ENCODE measurements at places on chromosomes 3 and 15.

DNA sequence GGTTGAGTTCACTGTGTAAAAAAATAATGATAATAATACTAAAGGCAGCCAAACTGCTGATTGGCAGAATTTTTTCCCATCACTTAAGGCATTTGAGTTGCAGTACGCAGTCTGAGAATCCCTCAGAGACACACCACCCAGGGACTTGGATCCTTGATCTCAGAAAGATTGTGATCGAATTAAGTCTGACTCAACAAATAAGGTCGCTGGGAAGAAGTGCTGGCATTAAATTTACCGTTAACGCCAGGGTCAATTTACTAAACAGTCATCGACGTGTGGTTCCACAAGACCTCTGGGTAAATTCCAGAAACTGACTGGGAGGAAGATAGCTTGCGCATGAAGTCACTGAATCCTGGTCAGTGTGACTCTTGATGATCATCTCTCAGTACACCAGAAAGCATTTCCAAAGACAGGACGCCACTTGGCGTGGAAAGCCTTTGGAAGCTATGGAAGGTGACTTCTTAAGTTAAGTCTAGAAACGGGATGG is 48.3 kb upstream of the CGNL1 start:
- DNase-seq = no peak

DNA sequence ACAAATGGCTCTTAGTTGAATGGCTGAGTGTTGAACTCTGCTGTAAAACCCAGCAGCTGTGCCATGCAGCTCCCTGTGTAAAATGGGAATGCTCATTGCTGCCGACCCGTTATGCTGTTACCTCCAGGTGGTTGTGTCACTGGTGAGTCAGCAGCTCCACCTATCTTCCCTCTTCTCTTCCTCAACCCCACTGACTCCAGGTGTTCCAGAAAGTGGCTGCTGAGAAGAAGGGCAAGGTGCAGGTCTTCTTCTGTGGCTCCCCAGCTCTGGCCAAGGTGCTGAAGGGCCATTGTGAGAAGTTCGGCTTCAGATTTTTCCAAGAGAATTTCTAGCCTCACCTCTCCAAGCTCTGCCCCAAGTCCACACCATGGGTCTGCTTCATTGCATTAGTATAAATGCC is 41.9 kb downstream of the NOX5 start:
- DNase-seq = no peak

- DNase-seq = no peak
Observed at GRCh38 chr15:51134416-51135199, 39.9 kb upstream of the TNFAIP8L3 start.

DNA sequence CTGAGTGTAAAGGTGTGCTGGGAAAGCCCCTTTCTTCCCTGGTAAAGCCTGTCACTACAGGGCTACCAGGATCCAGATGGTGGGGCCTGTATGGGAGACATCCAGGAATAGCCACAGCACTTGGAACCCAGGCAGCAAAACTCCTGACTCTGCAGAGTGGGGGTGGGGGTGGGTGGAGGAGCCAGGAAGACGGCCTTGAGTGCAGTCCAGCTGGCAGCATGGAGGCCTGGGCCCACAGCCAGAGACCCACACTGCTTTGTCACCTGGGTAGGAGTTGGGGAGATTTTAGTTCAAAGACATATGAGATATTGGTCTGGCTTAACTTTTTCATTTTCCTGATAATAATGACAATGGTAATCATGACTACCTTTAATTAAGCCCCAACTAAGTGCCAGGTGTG is 116.7 kb upstream of the MRPS22 start:
- no peak for DNase-seq

GRCh38 chr3:45414823-45415222 is 26.4 kb downstream of the LARS2 start:
- no peak for DNase-seq

DNA sequence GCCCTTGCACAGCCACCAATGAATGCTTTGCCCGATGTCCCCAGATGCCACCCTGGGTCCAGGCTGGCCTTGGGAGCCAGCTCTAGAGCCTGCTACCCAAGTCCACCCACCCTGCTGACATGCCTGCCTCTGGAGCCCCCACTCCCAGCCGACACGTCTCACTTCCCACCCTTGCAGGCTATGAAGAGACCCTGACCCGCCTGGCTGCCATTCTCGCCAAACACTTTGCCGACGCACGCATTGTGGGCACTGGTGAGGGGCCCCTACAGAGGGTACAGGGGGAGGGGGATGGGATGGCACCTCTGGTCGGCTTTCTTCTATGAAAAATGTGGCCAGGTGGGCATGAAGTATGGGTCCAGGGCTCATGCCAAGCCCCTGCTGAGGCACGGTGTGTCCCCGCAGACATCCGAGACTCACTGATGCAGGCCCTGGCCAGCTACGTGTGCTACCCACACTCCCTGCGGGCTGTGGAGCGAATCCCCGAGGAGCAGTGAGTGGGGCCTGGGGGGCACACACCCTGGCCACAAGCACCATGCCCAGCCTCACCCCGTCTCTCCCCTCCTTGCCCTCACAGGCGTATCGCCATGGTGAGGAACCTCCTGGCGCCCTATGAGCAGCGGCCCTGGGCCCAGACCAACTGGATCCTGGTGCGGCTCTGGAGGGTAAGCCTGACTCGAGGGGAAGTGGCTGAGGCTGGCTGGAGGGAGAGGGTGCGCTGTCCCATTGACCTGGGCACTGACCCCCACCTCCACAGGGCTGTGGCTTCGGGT is 6.0 kb downstream of the AMIGO3 start:
- DNase-seq = no peak

- DNase-seq = no peak
Observed at GRCh38 chr3:90056281-90057032, 949.0 kb downstream of the EPHA3 start.

DNA sequence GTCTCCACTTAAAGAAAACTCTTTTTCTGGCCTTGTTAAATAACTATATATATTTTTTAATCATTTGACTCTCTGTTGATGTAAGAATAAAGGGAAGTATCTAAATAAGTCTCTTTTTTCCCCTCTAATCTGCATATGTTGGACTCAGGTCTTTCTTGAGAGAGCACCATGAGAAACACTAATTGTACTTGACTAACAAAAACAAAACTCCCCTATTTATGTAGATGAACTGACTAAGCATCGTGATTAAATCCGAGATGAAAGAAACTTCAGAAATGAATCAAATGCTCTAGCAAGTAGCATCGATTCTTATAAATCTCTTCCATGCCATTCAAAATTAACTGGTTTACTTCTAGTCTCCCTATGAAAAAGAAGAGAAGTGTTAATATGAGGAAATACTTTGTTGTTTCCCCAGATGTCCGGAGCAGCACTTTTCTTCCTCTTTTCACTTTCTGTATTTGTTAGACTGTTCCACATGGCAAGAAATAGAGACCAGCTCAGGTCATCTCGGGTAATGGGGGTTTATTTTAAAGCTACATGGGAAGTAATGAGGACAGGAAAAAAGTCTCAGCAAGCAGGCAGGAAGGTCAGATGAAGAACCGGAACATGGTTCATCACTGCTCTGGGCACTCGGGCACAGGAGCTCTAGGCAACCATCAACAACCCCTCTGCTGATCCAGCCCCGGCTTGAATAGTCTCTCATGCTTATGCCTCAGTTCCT is 288.3 kb downstream of the CNTN6 start:
- DNase-seq = no peak

GRCh38 chr15:58476525-58477162 is 44.9 kb downstream of the LIPC start:
- no peak for DNase-seq

DNA sequence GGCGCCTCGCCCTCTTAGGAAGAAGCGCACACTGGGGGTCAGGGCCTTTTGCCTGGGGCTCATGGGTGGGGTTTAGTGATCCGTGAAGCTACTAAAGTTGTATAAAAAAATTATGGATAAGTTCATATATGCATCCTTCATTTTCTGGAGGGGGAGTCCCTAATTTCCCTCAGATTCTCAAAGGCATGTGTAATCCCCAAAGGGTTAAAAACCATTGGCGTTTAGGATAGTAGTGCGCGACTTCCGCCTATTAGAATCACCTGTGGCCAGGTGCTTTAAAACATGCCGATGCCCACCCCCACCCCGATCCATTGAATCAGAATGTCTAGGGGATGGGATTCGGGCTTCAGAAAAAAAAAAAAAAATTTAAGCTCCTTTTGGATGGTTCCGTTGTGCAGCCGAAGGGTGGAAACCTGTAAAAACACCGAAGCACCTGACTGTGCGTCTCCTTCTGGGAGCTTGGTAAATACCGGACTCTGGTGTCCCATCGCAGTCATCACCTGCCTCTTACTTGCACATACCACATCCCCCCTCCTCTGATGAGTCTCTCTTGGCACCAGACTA is 570 bp downstream of the APH1B start:
- DNase-seq = peak; percentile 14

DNA sequence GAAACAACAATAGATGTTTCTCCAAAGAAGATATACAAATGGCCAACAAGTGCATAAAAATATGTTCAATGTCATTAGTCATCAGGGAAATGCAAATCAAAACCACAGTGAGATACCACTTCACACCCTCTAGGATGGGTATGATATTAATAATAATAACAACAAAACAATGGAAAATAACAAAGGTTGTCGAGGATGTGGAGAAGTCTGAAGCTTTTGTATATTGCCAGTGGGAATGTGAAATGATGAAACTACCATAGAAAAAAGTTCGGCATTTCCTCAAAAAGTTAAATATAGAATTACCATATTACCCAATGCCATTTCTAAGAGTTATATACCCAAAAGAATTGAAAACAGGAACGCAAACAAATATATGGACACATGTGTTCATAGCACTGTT is 10.8 kb downstream of the BHLHE40 start:
- no peak for DNase-seq

DNA sequence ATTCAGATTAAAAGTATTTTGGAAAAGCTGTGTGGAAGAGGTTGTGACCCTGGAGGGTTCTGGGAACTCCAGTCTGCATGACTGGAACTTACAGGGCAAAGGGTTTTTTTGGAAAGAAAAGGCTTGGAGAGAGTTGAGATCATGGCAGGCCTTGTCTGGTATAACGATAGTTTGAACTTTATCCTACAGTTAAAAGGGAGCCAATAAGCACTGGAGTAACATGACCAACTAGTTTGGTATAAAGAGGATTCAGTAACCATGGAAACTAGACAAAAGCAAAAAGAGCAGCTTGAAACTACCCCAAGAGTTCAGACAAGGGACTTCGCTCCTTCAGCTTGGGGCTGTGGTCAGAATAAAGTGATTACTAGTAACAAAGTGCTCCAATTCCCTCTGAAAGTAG is 151.2 kb upstream of the TMCO5A start:
- no peak for DNase-seq

- DNase-seq = no peak
Observed at GRCh38 chr15:99361545-99362185, 110.4 kb downstream of the LRRC28 start.

DNA sequence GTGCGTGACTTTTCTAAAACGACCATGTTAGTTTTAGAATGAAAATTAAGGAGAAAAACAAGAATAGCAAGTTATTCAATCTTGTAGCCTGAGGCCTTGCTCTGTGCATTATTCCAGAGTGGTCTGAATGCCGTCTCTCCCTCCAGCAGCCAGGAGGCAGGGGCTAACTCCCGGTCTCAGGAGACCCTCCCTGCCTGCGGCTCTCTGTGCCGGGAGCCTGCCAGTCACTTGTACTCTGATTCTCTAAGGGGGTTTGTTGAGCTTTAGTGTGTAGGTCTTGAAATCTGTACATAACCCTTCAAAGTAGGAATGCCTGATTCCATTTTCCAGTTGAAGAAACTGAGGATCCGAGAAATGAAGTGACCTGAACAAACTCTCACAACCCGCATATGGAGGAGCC is 97.3 kb downstream of the ARNT2 start:
- DNase-seq = no peak

DNA sequence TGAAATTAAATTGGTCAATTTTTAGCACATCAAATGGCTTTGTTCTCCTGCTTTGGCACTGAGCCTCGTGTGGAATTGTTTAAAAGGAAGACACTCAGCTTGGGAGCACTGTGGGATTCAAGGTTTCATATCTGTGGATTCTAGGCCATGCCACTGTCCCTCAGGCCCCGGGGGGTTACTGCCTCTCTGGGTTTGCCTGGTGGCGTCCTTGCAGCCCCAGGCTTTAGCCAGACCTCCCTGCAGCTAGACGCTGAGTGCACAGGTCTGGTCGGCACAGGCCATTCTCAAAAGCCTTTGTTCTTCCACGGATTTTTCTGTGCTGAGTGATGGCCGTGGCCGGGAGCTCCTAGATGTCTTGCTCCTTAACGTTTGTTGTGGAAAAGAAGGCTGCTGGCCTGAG is 76.2 kb downstream of the CACNA2D3 start:
- DNase-seq = no peak

DNA sequence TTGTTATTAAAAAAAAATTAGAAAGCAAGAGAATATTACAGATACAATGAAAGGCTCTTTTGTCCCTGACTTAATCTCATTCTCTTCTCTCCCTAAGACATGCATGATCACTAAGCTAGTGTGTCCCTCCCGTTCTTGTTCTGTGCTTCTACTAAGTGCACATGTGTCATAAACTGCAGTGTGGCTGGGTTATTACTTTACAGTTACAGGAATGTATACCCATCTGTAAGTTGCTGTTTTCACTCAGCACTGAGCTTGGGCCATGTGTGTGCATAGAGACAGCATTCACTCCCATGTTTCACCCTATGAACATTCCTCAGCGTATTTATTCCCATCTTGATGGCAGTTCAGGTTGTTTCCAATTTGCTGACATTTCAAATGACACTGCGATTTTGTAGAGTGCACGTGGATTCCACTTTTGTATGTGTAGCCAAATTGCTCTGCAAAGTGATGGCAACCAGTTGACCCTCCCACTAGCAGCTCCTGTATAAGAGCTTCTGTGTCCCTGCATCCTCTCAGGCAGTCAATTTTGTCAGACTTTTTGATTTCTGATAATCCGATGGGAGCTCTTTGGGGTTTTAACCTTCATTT is 145.8 kb upstream of the UBE2E1 start:
- DNase-seq = no peak

DNA sequence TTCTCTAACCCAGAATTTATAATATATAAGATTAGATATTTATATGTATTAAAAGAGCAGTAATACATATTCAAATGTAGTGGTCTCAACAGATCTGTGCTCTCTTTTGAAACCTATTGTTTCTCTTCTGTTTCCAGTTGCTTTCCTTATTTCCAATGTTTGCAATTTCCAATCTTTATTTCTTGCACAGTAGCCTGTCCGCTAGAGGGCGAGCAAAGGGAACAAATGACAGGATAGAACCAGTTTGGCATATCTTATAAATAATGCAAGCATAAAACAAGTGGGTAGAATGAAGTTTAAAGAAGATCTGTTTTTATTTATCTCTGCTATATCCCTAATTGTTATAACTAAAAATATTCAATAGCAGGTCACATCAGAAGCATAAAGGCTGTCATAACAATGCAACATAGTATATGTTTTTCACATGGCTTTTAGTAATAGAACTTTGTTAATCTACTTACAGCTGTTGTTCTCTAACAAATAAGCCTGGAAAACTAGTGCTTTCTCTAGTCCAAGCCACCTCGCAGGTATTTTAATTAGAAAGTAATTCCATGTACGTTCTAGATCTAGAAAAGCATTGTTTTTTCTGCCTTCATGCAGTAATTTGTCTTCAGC is 15.1 kb upstream of the TCAIM start:
- no peak for DNase-seq

DNA sequence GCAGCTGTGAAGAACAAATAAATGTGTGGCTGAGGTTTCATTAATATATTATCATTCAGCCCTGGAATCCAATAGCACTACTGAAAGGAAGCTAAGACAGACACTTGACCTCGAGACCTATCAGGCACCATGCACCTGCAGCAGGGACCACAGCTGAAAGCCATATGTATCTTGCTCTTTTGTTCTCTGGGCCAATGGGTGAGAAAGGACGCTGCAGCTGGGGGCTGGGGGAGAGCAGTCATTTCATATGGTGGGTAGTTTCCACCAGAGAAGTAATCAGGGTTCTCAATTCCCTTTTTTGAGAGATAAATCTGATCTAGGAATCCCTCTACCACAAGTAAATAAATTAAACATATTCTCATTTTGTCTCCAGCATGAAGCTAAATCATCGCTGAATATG is 225.6 kb upstream of the STRIT1 start:
- DNase-seq = no peak
